Bone marrow (tissue), 2 donors: ENCODE measurements at places on chromosomes 7 and 10.

DNA sequence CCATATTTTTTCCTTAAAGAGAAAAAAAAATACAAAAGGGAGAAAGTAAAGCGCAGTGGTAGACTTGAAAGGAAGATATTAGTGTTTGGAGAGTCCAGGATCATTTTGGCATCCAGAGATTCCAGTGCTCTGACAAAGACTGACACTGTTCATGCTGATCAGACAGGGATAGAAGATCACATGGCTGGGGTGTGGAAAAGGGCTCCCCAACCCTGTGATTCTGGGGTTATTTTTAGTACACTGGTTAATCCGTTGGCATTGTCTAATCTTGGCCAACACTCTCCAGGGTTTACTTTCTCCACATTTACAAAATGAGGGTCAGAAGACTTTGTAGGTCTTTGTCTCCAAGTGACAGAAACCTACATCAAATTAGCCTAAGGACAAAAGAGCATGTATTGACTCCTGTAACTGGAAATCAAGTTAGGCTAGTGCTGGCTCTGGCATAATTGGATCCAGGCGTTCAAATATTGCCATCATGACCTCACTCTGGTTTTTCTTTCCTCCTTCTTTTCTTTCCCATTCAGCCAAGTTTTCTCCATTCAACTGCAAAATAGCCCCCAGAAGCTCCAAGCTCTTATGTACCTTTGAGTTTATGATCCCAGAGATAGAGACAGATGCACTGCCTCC, 181.6 kb downstream of the PHTF2 start:
- no peak for DNase-seq

- DNase-seq, result no peak
Observed at GRCh38 chr7:50632561-50633413, 67.6 kb upstream of the DDC start.

DNA sequence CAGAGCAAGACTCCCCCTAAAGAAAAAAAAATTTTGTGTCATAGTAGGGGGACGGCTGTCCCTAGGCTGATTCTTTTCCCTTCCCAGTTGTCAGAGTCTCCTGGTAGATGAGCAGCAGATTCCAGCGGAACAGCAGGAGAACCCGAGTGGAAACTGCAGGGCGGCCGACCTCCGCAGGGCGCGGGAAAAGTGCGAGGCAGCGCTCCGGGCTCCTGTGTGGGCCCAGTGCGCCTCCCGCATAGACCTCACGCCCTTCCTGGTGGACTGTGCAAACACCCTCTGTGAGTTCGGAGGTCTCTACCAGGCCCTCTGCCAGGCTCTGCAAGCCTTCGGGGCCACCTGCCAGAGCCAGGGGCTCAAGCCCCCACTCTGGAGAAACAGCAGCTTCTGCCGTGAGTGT, 46.0 kb downstream of the ZAN start:
- DNase-seq, result no peak

- DNase-seq, result peak; percentile 12
Observed at GRCh38 chr10:22022257-22023032, 18.9 kb upstream of the DNAJC1 start.

DNA sequence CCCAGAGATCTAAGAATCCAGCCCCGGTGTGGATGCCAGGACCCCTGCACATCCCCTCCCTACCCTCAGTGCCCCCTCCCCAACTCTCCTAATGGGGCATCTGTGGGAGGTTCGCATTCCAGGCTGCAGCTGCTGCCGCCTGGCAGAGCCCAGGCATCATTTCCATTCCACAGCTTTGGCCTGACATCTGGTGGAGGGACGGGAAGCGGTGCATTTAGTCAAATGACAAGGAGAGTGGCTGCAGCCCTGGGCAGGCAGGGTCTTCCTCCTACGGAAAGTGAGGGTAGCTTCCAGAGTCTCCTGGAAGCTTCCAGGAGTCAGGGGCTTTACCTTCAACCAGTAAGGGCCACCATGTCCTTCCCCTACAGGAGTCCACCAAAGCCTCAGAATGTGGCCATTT, 30.8 kb downstream of the PRLHR start:
- no peak for DNase-seq
